ENCODE measurements at places on chromosomes 7 and 10. TPM values are rescaled to one million over a fixed set of nuclear protein-coding genes. Genes with fewer than 3 reads are reported as not detected.

Gene SAP25
- total RNA-seq = not detected

Gene PLAU
- 10.6 TPM for total RNA-seq

Gene CLRN3
- total RNA-seq = 0.29 TPM

Gene CABCOCO1
- 2.4 TPM for total RNA-seq

- no peak for DNase-seq
Measured at GRCh38 chr10:95295031-95295755, 4.4 kb upstream of the PDLIM1 start.

GRCh38 chr7:46833197-46833596, 748.7 kb downstream of the TNS3 start:
- no peak for DNase-seq

Gene ATOH7
- not detected for total RNA-seq

Gene CACNA2D1
- 33.7 TPM for total RNA-seq

- no peak for DNase-seq
Measured at GRCh38 chr7:128894101-128894440, 16.4 kb downstream of the KCP start.

Gene RNF32
- total RNA-seq = 0.26 TPM

Gene ZNF488
- 0.14 TPM for total RNA-seq

GRCh38 chr7:3138997-3139396, 95.3 kb upstream of the CARD11 start:
- no peak for DNase-seq

Gene TAS2R5
- total RNA-seq = 0.61 TPM

Gene SYT15
- total RNA-seq = 2.3 TPM

Gene LDB3
- total RNA-seq = 0.29 TPM

Gene TUBAL3
- not detected for total RNA-seq

DNA sequence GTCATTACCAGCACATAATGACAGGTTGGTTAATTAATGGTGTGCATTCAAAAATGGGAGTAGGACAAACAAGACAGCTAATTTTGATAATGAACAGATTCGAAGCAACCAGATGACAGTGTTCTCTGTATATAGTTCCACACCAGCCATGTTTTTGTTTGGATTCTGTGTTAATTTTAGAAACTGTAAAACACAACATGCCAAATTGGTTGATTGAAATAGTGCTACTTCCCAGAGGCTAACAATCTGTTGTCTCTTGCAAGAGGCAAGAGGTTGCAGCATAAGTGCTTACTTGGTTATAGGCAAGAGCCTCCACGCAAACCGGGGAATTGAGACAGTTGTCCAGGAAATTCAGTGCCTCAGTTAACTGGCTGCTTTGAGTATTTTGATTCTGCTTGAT, 170.2 kb upstream of the HABP2 start:
- no peak for DNase-seq

DNA sequence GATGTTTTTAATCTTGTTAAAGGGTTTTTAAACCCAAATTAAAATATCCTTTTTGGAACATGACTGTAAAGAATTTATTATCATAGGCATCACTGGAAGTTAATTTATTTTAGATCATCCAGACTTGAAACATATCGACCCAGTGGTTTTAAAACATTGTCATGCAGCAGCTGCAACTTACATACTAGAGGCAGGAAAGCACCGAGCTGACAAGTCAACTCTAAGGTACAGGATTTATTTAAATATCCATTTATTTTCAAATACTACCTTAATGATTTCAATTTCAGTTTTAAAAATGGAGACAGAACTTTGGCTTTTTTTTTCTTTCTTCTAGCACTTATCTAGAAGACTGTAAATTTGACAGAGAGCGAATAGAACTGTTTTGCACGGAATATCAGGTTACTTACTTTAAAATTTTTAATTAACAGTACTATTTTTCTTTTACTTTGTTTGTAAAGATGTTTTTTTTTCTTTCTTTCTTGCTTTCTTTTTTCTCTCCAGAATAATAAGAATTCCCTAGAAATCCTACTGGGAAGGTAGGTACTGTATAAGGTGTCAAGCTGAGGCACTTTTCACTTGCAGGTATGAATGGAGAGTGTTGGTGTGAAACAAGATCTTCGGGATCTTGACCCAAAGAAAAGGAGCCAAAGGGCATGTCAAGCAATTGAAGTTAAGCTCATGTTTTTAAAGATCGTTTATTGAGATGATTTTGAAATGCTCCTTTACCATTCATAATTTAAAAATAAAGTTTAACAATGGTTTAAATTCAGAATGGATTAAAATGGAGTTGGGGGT, 1.8 kb downstream of the COMMD3 start:
- DNase-seq = no peak

Gene FKBP6
- total RNA-seq = not detected

DNA sequence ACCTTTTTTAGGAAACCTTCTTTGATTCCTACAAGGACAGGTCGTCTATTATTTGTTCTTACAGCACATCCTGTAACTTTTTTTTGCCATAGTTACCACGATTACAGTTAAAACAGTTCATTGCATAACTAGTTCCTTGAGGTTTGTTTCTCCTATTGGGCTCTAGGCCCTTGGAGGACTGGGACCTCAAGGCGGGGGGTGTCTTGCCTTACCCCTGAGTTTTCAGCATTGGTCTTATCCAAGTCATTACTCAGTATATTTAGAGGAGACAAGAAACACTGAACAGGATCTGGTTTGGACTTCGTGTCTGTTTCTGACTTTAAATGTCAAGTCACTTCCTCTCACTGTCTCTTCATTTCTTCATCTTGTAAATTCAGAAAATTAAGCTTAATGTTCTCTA, 369.8 kb downstream of the SDK1 start:
- DNase-seq = no peak

DNA sequence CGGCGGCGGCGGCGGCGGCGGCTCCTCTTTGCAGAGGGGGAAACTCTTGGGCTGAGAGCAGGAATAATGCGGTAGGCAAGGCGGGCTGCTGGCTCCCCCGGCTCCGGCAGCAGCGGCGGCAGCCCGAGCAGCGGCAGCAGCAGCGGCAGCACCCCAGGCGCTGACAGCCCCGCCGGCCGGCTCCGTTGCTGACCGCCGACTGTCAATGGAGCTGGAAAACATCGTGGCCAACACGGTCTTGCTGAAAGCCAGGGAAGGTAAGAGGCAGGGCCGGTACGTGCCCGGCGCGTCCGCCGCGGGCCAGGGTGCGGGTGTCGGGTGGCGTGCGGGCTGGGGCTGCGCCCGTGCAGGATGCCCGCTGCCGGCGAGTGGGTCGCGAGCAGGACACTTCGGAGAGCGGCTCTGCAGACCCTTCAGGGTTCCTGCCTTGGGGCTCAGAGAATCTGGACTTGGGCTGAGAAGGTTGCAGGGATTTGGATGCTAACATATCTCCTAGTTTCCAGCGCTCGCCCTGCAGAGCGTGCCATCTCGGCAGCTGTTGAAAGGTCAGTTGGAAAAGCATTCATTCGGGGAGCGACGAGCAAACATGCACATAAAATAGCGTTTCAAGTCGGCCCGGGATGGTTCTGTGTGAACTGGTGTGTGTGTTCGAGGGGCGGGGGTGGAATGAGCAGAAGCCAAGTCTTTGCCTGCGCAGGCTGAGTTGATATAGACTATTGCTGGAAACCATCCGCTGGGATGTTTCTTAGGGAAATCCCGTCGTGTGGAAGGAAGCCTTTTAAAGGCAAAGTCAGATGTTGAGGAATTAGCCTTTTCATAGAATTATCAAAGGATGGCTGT, 562 bp downstream of the GRK5 start:
- peak; percentile 48 for DNase-seq

DNA sequence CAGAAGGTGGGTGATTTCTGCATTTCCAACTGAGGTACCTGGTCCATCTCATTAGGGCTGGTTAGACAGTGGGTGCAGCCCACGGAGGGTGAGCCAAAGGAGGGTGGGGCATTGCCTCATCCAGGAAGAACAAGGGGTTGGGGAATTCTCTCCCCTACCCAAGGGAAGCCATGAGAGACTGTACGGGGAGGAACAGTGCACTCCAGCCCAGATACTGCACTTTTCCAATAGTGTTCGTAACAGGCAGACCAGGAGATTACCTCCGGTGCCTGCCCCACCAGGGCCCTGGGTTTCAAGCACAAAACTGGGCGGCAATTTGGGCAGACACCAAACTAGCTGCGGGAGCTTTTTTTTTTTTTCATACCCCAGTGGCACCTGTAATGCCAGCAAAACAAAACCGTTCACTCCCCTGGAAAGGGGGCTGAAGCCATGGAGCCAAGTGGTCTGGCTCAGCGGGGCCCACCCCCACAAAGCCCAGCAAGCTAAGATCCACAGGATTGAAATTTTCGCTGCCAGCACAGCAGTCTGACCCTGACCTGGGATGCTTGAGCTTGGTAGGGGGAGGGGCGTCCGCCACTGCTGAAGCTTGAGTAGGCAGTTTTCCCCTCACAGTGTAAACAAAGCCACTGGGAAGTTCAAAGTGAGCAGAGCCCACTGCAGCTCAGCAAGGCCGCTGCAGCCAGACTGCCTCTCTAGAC, 31.2 kb downstream of the ARMC10 start:
- peak; percentile 65 for DNase-seq

GRCh38 chr7:67505449-67505848, 508.8 kb downstream of the TYW1 start:
- no peak for DNase-seq

DNA sequence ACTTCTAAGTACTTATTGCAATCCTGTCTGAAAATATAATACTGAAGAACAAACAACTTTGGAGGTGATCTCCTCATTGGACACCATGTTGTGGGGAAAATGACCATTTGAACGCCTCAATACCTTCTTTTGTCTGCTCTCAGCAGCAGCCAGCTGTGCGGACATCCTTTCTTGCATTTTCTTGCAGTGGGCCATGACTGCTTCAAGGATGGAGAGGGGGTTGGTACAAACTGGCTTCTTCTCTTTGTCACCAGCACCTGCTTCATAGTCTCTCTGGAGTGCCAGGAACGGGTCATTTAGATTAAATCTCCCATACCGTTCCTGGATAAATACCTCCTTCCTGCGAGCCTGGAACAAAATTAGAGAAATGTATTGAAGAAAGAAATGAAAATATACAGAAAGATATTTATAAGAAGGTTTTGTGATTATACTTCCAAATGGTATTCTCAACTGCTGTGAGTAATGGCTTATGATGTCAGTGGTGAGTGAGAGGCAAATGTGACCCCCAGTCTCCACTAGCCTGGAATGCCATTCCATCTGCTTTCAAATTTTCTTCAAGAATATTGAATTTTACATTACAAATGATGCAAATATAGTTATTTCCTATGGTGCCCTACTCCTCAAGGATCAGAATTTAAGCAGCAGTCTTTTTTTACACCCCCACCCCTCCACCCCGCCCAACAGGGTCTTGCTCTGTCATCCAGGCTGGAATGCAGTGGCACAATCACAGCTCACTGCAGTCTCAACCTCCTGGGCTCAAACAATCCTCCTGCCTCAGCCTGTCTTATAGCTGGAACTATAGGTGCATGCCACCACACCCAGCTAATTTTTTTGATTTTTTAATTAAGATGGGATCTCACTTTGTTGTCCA, 62.4 kb downstream of the CTTNBP2 start:
- no peak for DNase-seq
